ENCODE measurements at places on chromosomes 1 and 21.

DNA sequence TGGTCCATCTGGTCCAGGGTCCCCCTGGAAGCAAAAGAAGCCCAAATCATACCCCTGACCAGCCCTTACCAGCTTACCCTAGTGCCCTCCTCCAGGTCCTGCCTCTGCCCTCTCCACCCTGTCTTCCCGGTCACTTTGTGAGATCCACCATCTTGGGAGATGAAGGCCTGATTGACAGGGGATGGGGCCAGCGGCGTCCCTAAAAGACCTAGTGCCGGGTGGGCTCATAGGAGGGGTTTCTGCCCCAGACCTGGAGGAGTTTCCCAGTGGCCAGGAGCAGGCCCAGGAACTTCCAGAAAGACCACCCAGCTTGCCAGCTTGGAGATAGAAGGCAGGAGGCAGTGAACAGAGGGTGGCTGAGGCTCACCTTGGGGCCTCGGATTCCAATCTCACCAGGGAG, 5.4 kb downstream of the COL9A2 start:
- DNase-seq = no peak

DNA sequence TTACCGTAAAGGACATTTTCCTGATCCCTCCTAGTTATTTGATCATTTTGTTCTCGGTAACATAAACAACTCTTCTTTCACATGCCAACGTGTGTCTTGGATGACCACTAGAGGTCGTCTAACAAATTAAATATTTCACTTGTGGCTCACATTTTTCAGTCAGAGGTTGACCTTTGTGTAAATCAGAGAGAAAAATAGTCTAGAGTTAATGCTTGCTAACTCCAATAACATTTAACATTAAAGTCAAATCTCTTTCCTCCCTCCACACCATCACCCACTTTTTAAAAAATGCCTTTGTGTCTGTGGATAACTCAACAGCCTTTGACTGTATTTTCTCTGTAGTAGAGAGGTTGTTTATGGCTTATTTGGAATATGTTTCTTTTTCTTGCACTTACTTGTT, 220.5 kb upstream of the B3GALT2 start:
- peak; percentile 11 for DNase-seq

DNA sequence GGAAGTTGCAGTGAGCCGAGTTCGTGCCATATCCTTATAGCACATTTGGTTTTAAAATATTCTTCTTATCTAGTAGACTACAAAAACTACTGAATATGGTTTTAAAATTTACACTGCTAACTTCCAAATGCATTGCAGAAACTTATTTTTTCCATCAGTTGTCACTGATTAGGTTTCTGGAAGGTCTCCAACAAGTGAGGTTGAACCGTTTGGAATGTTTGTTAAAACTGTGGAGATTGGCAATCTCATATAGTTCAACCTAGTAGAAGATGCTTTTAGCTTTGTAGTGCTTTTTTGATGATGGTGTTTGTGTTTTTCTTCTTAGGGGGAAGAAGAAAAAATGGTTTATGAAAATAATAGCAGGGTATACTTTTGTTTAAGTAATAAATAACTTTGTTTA, 12.9 kb downstream of the CENPF start:
- DNase-seq = no peak

DNA sequence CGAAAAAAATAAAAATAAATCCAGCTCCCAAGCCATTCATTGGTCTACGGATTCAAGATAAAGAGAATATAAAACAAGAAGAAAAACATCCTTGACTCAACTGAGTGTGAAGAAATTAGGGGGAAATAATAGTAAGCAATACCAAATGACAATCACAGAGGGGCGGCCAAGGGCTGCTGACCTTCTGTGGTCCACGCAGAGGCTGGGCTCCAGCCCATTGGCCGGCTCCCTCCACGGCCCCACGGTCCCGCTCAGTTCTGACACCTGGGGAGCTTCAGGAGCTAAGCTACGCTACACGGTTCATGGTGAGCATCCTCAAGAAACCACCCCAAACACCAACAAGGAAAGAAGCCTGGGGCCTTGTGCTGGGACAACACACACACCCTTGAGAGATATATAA, 400 bp upstream of the KRTAP10-12 start:
- DNase-seq = no peak

DNA sequence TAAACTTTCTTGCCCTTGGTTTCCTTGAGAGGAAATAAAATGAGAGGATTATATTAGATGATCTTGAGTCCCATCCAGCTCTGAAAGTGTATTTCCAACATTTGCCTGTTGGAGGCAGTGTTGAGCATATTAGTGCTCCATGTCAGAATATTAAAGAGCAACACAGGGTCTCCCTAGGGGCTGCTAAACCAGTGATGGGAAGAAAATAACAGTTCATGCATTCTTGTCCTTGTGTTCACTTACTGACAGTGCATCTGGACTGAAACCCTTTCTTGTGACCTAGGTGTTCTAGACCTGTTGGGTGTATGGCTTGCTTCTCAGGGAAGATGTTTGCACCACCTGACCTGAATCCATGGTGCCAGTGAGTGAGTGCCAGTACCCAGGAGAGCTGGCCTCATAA, 124.7 kb upstream of the KIAA0040 start:
- no peak for DNase-seq

- DNase-seq = no peak
Measured at GRCh38 chr1:62436039-62436465, 797 bp upstream of the USP1 start.

- DNase-seq = peak; percentile 19
Measured at GRCh38 chr1:161484613-161485012, 20.6 kb upstream of the FCGR2A start.

DNA sequence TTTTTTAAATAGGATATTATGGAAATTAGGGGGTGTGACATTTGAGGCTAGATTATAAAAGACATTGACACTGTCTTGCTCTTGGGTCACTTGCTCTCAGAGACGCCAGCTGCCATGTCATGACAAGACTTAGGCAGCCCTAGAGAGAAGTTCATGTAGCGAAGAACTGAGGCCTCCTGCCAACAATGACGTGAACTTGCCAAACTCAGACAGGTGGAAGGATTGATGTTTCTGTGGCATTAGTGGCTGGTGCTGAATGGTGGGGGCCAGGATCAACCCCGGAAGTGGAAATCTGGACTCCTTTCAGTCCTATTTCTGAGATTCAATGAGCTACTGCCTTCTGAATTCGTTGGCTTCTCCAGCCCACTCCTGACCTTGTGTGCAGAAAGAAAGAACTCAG, 14.7 kb downstream of the NCF2 start:
- no peak for DNase-seq

DNA sequence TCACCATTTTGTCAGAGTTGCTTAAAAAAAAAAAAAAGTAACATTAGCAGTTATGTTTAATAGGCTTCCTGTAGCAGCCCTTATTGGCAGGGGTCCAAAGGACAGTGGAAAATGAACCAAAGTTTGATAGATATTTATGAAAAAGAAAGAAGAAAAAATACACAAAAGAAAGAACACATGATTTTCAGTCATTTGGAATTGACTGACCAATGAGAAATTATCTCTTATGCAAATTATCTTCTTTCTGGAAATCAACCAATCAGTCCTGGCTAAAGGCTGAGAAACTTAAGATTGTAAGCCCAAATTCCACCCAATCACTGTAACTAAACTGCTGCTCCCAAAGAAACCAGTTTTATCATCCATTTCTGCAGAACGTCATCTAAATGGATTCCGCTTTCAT, 282.4 kb downstream of the TM2D1 start:
- no peak for DNase-seq

DNA sequence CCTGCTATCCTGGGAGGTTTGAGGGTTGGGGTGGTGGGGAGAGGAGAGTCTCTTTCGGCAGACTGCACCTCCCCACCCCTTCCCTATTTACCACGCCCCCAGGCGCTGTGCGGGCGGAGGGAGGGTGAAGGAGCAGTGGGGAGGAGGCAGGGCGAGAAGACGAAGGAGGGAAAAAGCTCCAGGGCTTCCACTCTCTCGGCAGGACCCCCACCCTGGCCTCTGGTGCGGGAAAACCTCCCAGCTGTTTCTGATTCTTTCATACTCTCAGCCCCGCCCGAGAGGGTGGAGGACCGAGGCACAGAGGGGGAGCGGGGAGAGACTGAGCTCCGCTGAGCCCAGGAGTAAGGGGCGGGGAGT, 866 bp upstream of the WNT2B start:
- no peak for DNase-seq

GRCh38 chr1:228118040-228118439, 8.9 kb upstream of the MRPL55 start:
- DNase-seq = no peak

- no peak for DNase-seq
Measured at GRCh38 chr21:44429894-44430293, 25.4 kb upstream of the LRRC3 start.

DNA sequence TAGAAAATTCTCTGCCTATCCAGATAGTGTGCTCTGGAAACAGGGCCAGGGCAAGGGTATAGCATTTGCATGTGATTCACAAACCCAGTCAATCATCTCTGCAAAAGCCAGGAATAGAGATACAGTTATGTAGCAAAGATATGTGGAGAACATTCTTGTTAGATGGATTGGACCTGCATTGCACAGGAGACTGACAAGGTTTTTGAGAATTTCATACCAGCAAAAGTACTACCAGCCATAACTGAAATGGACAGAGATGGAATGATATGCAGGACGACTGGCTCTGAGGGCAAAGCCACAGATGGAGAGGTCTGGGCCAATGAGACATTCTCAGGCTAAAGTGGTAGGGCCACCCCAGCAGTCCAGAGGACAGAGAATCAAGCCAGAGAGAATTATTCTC, 24.7 kb downstream of the SCMH1 start:
- DNase-seq = no peak

DNA sequence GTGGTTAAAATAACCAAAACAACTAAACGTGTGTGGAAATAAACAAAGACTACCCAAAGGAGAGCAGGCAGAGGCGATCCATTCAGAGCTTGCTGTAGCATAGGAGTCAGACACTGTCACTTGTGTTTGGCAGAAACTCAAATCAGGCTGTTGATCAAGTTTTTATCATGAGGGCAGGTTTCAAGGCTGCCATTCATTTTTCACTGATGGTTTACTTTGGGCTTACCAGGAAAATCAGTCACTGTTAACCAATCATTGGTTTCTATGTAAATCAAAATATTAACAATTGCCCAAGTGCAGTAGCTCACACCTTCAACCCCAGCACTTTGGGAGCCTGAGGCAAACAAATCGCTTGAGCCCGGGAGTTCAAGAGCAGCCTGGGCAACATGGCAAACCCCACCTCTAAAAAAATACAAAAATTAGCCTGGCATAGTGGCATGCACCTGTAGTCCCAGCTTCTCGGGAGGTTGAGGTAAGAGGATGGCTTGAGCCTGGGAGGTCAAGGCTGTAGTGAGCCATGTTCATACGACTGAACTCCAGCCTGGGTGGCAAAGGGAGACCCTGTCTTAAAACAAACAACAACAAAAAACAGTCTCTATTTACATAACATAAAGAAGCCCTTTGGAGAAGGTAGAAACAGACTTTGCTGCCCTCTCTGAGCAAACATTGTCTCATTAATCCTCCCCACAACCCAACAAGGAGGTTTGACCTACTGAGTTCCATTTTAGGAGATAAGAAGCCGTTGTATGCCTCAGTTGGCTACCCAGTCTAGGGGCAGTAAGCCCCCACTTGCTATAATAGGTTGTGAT, 21.1 kb upstream of the ETS2 start:
- DNase-seq = no peak

- no peak for DNase-seq
Measured at GRCh38 chr1:56502700-56503245, 76.6 kb downstream of the PLPP3 start.

GRCh38 chr1:47471163-47471562, 33.3 kb downstream of the FOXD2 start:
- DNase-seq = no peak

DNA sequence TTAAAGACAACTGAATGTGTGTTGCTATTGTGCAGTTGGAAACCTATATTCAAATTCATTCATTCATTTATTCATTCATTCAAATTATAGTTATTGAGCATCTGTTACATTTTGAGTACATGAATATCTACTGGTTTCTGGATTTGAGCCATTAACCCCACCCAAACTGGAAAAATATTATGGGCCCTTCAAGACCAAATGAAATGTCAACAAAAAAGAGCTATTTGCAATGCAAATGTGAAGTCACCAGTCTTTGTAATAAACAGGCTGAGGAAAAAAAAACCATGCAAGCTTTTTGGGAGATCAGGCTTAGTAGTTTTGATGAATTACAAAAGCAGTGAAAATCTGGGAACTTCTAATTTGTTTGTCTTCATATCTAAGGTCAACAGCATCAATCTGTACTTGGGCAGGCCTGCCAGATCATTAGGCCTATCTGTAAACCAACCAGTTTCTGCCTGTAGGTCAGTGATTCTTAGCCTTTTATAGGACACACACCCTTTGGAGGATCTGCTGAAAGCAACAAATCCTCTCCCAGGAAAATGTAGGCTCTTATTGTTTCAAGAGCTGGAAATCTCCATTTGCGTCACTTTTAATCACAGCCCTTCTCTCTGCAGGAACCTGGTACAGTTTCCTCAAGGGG, 134.7 kb downstream of the FAM78B start:
- DNase-seq = no peak

GRCh38 chr1:110783292-110783918, 89.5 kb upstream of the CD53 start:
- peak; percentile 78 for DNase-seq

- DNase-seq = no peak
Measured at GRCh38 chr1:103256490-103256889, 148.2 kb upstream of the COL11A1 start.

DNA sequence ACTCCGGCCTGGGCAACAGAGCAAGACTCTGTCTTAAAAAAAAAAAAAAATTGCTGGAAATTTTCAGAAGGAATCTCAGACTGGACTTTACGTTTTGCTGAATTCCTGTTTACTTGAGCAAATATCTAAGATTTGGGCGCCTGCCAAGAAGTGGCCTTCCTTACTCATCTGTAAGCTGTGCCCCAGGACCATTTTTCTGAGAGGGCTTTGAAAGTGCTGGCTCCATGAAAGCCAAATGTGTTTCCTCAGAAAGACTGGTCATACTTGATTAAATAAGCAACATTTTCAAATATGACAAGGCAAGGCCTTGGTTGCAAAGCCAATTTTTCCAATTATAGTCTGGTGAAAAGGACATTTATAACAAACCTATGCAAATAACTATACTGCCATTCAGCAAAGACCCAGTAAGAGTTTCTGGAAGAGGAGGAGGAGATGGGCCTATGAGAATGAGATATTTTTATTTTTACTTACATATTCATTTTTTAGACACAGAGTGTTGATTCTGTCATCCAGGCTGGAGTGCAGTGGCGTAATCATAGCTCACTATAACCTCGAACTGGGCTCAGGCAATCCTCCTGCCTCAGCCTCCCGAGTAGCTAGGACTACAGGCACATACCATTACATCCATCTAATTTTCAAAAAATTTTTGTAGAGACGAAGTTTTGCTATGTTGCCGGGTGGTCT, 56.3 kb upstream of the HTR1D start:
- no peak for DNase-seq

DNA sequence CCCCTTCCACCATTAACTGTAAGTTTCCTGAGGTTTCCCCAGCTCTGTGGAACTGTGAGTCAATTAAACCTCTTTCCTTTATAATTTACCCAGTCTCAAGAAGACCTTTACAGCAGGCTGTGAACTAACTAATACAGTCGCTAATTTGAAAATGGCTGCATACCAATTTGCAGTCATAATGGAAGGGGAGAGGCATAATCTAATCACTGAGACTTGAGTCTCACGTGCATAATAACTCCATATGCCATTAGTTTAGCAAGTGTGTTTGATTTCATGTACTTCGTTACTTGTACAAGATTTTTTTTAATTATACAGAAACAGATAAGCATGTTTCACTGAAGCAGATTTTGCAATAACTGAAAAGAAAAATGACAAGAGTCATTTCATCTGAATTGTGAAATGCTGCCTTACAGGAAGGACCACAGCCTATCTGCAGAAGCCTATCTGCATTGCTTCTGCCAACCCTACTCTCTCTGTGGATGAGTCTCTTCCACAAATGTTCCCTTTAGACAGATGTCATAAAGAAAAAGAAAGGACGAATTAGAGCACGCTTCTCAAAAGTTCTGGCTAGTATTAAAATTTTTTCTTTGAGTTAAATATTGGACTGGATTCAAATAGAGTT, 99.1 kb downstream of the PTGER3 start:
- no peak for DNase-seq
